ENCODE measurements at places on chromosomes 4 and X. TPM values are rescaled to one million over a fixed set of nuclear protein-coding genes. Genes with fewer than 3 reads are reported as not detected.

The HSFX3 gene
- total RNA-seq, result 0.96 TPM

The PPA2 gene
- total RNA-seq, result 98.5 TPM

The USP17L30 gene
- not detected for total RNA-seq

The BMPR1B gene
- not detected for total RNA-seq

- no peak for DNase-seq
These were observed 51.4 kb upstream of the GABRA2 start for GRCh38 chr4:46441136-46441859.

- no peak for DNase-seq
These were observed 1.0 kb downstream of the POF1B start for GRCh38 chrX:85378461-85378860.

DNA sequence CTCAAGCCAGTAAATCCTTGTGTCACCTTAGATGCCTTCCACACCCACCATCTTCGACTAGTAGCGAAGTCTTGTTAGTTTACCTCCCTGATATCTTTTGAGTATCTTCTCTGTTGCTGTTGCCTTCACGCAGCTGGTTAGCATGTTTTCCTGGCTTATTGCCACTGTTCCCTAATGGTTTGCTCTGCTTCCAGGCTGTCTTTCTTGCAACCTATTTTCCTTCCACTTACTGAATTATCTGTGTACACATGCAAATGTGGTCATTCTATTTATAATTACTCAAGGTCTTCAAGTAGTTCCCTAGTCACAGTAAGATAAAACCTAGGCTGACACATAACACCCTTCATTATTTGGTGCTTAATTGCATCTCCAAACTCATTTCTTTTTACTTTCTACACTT is 89.5 kb downstream of the UGT8 start:
- DNase-seq, result no peak

- DNase-seq, result no peak
These were observed 16.8 kb downstream of the SMIM20 start for GRCh38 chr4:25930731-25931354.

Data from HCT116 (cell line).